Hypothalamus (tissue), 51 donors: ENCODE measurements at places on chromosomes 1 and 21.

- no peak for DNase-seq
Measured at GRCh38 chr1:198749279-198749678, 110.4 kb downstream of the PTPRC start.

DNA sequence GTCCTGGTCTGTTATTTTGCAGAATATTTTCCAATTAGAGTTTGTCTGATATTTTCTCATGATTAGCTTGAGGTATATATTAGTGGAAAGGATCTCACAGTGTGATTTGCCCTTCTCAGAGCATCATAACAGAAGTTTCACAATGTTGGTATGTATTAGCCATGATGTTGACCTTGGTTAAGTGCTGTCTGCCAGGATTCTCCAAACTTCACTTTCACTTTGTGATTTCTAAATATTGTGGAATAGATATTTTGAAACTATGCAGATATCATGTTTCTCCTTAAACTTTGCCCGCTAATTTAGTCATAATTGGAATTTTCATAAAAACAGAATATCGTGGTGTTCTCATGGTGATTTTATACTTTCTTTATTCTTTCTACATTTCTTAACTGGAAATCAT lies 98.0 kb upstream of the DEPDC1 start:
- DNase-seq = no peak

DNA sequence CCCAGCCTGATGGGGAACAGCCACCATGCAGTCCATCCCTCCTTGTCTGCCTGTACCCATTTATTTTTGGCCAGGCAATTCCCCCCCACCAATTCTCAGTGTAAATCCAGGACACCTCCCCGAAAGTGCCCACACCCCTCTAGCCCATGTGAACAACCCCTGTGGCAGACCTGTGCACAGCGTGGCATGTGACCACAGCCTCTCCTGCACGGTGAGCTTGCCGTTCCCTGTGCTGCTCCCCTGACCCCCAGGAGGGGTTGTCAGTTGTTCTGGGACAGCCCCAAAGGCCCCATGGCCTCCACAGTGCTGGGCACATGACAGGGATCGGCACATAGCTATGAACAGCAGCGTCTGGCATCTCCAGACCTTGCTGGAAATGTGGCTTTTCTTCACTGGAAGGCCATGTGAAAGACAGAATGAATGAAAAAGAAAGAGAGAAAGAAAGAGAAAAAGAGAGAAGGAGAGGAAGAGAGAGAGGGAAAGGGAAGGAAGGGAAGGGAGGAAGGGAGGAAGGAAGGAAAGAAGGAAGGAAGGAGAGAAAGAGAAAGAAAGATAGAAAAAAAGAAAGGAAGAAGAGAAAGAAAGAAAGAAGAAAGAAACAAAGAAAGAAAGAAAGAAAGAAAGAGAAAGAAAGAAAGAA lies 3.9 kb downstream of the CAPN9 start:
- no peak for DNase-seq

GRCh38 chr1:164689672-164690511 lies 130.9 kb downstream of the PBX1 start:
- DNase-seq = no peak

DNA sequence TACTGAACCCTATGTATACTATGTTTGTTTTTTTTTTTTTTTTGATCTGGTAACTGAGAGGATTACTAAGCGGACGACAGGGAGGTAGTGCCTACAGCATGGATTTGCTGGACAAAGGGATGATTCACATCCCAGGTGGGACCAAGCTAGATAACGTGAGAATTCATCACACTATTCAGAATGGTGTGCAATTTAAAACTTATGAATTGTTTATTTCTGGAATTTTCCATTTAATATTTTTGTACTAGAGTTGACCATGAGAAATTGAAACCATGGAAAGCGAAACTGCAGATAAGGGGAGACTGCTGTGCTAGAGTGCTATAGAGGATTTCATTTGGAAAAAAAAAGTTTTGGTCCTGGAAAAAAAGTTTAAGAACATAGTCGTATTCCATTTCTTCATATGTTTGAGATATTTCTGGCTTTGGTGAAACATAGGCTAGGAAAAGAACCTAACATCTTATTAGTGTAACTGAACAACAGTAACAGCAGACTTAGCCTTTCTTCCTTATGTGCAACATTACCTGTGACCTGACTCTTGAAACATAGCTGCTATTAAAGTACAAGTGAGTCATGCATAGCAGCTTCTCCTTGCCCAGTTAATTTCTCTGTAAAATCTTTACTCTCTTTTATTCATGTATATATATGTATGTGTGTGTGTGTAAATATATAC lies 202.5 kb downstream of the FGGY start:
- no peak for DNase-seq

GRCh38 chr21:41743321-41744027 lies 23.4 kb downstream of the RIPK4 start:
- no peak for DNase-seq

DNA sequence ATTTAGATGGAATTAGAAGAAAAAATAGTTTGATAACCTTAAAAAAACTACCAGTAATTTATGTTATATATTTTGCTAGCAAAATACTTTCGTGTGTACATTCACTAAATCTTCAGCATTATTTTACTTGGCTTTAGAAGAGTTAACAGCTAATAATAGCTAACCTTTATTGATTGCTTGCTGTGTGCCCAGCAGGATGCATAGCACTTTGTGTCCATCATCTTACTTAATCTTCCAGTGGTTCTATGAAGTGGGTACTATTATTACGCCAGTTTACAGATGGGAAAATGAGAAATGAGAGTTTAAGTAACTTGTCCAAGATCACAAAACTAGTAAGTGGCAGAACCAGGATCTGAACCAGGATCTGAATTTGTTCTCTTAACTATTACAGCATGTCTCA lies 41.7 kb upstream of the GPR25 start:
- DNase-seq = no peak

- no peak for DNase-seq
Measured at GRCh38 chr1:177384461-177384860, 213.7 kb downstream of the BRINP2 start.

DNA sequence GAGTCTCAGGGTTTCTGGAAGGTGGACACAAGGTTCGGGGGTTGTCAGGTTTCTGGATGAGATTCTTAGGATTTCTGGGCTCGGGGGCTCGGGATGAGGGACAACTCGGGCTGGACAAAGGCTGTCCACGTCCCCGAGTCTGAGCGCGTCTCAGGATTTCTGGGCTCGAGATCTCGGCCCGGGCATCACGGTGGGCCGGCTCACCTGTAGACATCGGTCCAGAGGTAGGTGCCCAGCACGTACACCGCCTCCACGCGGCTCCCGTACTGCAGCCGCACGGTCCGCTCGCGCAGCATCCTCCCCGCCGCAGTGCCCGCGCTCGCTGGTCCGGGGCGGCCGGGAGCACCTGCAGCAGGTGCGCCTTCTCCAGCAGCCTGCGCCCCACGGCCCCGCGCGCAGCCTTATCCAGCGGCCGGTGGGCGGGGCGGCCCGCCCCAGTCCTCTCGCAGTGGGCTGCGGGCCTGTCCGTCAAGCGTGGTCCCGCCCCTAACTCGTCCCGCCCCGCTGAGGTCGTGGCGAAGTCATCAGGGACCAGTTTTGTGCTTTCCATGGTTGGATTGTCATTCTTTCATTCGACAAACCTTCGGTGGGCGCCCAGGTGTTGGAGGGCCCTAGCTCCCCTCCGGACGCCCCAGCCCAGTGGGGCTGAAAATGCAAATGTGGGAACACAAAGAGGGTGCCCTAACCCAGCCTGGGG lies at the start of gene PADI2:
Gene PADI2 (minus strand): TSS at position 376 of the 697 bp plus-strand sequence. CDS start 80 bp downstream, at position 296.
- DNase-seq = peak; percentile 86

DNA sequence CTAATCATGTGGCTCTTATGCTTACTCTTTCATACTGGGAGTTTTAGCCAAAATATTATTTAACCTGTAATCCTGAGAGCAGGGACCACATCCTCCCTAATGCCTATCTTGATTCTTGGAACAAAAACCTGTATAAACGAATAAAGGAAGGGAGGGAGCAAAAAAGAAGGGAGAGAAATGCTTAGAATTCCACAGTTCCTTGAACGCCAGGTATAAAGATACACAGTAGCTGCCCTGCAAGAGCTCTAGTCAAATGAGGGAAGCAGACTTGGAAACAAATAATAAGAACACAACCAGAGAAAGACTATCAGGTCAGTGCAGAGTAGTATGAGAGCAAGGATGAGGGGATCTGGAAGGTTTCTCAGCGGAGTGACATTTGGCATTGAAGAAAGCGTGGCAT lies 116.3 kb downstream of the SLC30A10 start:
- DNase-seq = no peak

- DNase-seq = no peak
Measured at GRCh38 chr1:78490861-78491450, at the start of gene PTGFR. Gene PTGFR (plus strand): TSS chr1:78490974. CDS start chr1:78492744, 1,770 bp downstream.

DNA sequence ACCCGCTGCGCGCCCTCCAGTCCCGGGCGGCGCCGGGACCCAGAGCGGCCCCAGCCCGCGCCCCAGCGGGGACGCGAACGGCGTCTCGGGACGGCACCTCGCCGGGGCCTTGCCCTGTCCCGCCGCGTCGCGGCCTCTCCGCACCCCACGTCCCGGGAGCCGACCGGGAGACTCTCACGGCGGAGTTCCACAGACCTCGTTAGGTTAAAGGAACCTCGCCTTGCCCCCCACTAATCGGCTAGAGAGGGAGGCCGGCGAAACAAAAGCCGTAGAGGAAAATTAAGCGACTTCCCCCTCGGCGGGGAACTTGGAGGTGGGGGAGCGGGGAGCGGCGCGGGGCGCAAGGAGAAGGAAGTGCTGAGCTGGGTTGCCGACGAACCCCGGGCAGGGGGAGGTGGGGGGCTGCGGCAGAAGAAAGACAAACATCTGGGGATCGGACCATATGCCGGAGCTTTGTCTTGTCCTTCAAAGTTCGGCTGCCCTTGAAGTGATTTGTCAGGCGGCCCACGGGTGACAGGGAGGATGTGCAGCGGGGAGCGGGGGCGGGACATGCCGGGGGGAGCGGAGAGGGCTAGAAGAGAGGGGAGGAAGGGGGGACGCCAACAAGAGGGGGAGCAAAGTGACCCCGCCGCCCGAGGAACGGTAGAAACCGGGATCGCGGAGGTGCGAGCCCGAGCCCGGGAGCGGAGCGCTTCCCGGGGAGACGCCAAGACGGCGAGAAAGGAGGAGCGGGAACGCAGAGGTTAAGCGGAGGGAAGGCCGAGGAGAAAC lies 120.0 kb upstream of the RRP15 start:
- DNase-seq = no peak

DNA sequence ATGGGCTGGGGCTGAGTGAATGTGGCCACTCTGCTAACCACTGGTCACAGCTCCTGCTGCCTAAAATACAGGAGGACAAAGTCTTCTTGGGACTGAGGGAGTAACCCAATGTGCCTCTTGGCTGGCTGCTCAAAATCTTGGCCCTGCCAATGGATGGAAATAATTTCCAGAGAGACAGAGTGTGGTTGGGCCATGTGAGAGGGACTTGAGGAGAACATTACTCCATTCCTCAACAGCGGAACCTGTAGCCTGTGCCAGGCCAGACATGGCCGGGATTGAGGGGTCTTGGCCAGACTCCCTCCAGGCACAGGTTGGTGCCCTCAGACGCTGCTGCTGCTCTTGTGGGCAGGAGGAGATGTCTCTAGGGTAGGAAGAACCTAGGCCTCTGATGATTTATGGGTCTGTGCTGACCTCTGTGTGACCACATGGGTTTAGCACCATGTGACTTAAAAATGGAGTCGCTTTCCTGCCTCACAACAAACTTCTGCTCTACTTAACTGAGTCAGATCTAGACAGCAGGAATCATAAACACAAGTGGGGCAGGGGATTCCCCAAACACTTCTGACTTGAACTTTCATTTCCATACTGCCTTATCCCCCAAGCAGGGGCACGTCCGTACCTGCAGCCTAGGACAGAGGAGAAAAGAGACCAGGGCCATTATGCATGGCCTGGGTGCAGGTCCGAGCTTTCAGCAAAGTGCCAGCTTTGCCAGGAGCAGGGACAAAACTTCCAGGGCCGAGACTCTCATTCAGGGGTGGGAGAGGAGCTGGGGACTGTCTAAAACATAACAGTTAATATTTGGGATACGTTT lies 79.2 kb downstream of the CD34 start:
- no peak for DNase-seq

- DNase-seq = no peak
Measured at GRCh38 chr1:164417016-164417704, 141.8 kb upstream of the PBX1 start.

- no peak for DNase-seq
Measured at GRCh38 chr1:243903041-243903440, 53.0 kb upstream of the AKT3 start.

- no peak for DNase-seq
Measured at GRCh38 chr1:80917826-80918225, 882.9 kb upstream of the ADGRL2 start.

DNA sequence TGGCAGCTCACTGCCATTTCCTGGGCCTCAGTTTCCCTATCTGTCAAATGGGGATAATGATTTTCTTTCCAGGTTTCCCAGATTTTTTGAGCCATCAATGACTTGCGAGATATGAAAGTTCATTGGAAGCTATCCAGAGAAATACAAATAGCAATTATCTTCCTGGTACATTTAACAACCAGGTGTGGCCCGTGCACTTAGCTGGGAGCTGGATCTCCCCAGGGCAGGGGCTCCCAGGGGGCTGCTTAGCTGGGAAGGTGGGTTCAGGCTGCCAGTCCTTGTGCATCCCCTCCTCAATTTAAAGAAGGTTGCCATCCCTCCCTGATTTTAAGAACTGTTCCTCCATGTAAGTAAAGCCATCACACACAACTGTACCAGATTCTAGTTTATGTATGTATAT lies 3.6 kb upstream of the TMEM54 start:
- DNase-seq = no peak

- no peak for DNase-seq
Measured at GRCh38 chr1:63662056-63662836, 69.0 kb downstream of the PGM1 start.

DNA sequence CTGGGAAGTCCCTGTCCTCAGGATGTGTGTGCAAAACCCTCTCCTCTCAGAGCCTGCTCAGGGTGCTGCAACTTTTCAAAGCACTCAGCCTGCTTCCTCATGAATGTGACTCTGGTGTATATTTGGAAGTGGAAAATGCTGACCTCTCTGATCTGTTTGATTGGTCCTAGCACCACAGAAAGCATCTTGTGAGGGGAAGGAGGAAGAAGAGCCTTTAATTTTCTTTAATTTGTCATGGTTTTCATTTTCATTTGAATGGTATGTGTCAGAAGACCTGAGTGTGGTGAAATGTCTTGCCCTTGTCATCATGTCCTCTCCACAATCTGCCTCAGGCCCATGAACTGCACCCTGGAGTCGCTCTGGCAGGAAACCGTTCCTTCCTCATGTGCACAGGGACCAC lies 383.5 kb downstream of the NTNG1 start:
- no peak for DNase-seq

- DNase-seq = no peak
Measured at GRCh38 chr21:15514073-15514946, 215.5 kb upstream of the USP25 start.

- no peak for DNase-seq
Measured at GRCh38 chr1:155304558-155305063, 3.4 kb upstream of the PKLR start.

GRCh38 chr1:151238467-151238739 lies 16.1 kb upstream of the PSMD4 start:
- DNase-seq = no peak

DNA sequence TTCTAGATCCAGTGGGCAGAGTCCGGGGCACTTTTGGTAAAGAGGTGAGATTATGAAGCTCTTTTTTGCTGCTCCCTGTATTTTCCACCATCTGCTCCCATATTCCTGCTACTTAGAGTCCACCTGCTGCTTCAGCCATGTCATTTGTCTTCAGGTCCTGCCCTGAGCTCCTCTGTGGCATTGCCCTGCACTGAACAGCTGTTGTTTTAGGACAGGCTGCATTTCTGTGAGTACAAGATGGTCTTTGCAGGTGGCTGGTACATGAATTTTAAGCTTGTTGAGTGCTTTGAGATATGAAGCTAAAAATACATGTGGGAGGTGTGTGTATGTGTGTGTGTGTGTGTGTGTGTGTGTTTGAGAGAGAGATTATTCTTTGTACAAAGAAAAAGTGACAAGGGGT lies 21.9 kb downstream of the MT1HL1 start:
- no peak for DNase-seq

GRCh38 chr1:1127551-1128451 lies 11.9 kb upstream of the C1orf159 start:
- no peak for DNase-seq
